ENCODE measurements at places on chromosomes 11 and 22.

GRCh38 chr22:43292630-43293018 is 50.5 kb downstream of the SCUBE1 start:
- no peak for DNase-seq

- DNase-seq, result no peak
Measured at GRCh38 chr11:126282361-126282735, 545 bp upstream of the TIRAP start.

DNA sequence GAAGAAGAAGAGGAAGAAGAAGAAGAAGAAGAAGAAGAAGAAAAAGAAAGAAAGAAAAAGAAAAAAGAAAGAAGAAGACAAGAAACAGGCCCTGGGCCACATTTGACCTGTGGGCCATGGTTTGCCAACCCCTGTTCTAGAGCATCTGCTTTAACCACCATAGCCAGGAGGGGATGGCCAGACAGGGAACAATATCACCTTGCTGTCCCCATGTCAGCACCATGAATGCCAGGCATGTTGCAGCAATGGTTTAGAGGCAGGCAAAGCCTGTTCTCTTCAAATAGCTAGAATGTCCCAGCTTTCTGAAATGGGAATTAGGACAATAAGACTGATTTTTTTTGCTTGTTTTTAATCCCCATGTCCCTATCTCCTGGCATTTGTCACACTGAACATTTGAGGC is 338.6 kb upstream of the PLET1 start:
- no peak for DNase-seq

GRCh38 chr11:11177156-11177808 is 175.8 kb downstream of the CSNK2A3 start:
- DNase-seq, result no peak

DNA sequence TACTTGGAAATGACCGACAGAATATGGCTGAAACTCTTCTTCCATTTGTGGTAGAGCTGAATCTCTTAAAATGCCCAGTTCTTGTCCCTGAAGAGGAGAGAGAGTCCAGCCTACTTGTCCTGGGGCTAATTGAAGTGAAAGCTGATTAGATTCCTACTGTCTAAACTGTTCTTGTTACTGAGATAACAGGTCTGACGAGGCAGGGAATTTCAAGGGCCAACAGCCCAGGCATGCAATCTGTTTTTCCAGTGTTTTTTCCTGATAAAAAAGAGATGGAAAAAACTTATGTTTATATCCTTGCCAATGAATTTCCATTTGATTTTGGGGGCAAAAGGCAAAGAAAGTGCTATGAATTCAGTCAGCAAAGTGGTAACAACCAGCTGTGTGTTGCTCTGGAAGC is 195.5 kb downstream of the ETS1 start:
- no peak for DNase-seq

All from stimulated activated CD8-positive, alpha-beta memory T cell treated with anti-CD3 and anti-CD28 coated beads, Interleukin-4, amount 100 ng/mL, for 4 hours (primary cell).